ENCODE measurements at places on chromosomes 5 and 9.

- DNase-seq: no peak
Measured at GRCh38 chr5:40985501-40985900, 76.2 kb downstream of the C7 start.

- peak; percentile 44 for DNase-seq
Measured at GRCh38 chr5:56085193-56085592, 90.4 kb upstream of the IL6ST start.

DNA sequence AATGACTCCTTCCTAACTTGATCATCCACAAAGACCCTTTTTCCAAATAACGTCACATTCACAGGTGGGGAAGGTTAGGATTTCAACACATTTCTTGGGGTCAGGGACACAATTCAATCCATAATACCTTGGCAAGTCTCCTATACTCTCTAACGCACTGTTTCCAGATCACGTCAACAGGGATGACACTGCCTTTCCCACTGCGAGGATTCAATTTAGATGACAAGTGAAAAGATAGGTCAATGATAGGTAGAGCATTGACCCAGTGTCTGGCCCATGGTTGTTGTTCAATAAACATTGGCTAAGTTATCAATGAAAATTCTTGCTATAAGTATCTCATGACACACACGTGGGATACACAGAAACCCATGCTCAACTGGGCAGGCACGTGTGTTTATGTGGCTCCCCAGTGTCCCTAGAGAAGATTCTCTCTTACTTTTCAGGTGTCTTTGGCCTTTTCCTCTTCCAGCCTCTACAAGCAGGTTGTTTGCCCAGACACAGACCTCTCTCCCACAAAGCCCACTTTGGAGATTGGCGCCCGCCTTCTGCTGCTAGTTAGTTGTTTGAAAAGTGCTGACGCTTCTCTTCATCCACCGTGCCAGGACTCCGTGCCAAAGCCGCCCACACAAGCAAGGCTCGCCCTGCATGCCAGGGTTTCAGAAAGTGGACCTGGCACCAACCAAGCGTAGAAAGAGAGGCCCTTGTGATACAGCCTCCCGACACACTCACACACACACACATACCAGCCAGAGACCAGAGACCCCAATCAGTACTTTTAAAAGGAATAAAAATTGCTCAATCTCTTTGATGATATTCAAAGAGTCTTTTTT is 594.5 kb downstream of the BNC2 start:
- DNase-seq: no peak

GRCh38 chr9:18366184-18366583 is 107.8 kb upstream of the ADAMTSL1 start:
- no peak for DNase-seq
